Karpas-422 (cell line): ENCODE measurements at places on chromosomes 16 and 17. TPM values are rescaled to one million over a fixed set of nuclear protein-coding genes. Genes with fewer than 3 reads are reported as not detected.

ATAD5 gene
- total RNA-seq: 7.1 and 12.0 TPM in 2 replicates

NUTF2 gene
- total RNA-seq: 179 and 237 TPM in 2 replicates

DNAJA2 gene
- total RNA-seq: 61.7 and 81.0 TPM in 2 replicates

BRD7 gene
- 59.6 and 66.0 TPM in 2 replicates for total RNA-seq

CMTM4 gene
- 0.25 and 0.71 TPM in 2 replicates for total RNA-seq

ZNF19 gene
- 5.7 and 6.6 TPM in 2 replicates for total RNA-seq

CCL16 gene
- total RNA-seq: not detected in 2 replicates

RNPS1 gene
- total RNA-seq: 125 and 158 TPM in 2 replicates

TAF15 gene
- 67.2 and 90.7 TPM in 2 replicates for total RNA-seq

KRTAP4-6 gene
- total RNA-seq: not detected in 2 replicates

RPS2 gene
- total RNA-seq: 3,837 and 4,799 TPM in 2 replicates

FBXO39 gene
- total RNA-seq: not detected in 2 replicates

CD300LB gene
- total RNA-seq: not detected in 2 replicates

HCRT gene
- total RNA-seq: not detected in 2 replicates

DHRS7C gene
- not detected in 2 replicates for total RNA-seq

KRT36 gene
- not detected in 2 replicates for total RNA-seq

ANKS4B gene
- total RNA-seq: not detected in 2 replicates

DEXI gene
- 40.7 and 59.7 TPM in 2 replicates for total RNA-seq

RAP1GAP2 gene
- 6.0 and 11.7 TPM in 2 replicates for total RNA-seq

SLC5A10 gene
- not detected in 2 replicates for total RNA-seq

JUP gene
- 102 and 133 TPM in 2 replicates for total RNA-seq

TBX6 gene
- total RNA-seq: 1.8 and 2.1 TPM in 2 replicates

ITGB4 gene
- total RNA-seq: 0.11 and 0.19 TPM in 2 replicates

GFOD2 gene
- 12.9 and 34.8 TPM in 2 replicates for total RNA-seq

TCF25 gene
- 71.8 and 125 TPM in 2 replicates for total RNA-seq

KRT35 gene
- total RNA-seq: not detected in 2 replicates
